ENCODE measurements at places on chromosomes 1 and 21.

DNA sequence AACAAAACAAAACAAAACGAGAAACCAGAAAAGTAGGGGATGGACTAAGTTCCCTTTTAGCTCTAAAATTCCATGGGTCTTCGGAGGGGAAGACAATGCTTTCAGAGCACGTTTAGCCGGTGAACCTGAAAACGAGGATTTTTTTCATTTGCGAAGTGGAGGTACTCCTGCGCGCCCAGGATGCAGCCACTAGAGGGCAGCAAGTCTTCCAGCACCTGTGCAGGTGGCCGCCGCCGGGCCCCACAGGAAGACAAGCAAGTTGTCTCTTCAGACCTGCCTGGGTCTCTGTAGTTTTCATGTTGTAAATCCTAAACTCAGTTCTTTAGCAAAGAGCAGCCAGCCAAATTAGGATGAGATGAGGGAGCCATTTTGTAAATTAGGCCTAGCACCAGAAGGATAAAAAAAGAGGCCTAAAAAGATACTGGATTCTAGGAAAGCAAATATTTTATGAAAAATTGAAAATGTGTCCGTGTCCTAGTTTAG, 17.7 kb upstream of the SNX27 start:
- peak; percentile 74 for DNase-seq

DNA sequence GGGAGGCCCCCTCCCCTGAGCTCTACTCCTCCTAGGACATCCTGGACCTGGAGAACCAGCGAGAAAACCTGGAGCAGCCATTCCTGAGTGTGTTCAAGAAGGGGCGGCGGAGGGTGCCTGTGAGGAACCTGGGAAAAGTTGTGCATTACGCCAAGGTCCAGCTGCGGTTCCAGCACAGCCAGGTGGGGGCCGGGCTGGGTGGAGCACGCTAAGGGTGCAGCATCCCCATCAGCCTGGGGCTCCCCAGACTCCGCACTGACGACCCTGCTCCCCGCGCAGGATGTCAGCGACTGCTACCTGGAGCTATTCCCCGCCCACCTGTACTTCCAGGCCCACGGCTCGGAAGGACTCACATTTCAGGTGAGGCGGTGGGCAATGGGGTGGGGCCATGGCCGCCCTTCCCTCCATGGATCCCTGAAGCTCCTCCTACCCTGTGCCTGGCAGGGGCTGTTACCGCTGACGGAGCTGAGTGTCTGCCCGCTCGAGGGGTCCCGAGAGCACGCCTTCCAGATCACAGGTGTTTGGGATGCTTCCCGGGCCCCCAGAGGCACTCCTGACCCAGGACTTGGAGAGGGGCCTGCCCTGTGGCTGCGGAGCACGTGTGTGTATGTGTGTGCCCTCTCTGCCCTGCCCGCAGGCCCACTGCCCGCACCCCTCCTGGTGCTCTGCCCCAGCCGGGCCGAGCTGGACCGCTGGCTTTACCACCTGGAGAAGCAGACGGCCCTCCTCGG, 4.1 kb downstream of the PLEKHN1 start:
- no peak for DNase-seq

DNA sequence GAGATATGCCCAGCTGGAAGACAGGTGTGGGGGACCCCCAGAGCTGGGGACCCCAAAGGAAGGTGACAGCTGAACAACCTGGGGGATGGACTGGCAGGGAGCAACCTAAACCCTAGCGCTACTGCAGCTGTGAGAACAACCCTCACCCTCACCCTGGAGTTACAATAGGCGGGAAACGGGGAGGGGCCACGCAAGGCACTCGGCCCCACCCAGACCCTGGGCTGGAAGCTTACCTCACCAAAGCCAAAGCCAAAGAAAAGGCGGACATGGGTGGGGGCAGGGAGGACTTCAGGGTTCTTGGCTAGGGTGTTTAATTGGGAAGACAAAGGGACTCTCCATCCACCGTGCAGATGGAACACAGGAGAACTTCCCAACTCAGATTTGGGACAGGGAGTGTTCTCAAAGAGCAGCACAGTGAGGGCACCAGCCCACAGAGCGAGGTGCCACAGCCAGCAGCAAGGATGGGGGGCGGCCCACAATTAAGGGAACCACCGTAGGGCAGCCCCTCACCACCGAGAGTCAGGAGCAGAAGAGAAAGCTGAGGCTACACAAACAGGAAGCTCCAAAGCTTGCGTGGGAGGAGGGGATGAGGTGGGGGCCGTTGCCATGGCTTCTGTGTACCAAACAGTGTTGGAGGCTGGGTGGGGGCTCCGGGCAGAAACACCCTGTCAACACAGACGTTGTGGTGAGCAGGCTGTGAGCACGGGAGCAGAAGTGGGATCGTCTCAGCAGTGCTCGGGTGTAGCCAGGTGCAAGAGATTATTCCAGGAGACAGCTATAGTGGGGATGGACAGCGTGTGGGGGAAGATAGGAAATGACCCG, 1.9 kb downstream of the TAGLN2 start:
- peak; percentile 84 for DNase-seq

DNA sequence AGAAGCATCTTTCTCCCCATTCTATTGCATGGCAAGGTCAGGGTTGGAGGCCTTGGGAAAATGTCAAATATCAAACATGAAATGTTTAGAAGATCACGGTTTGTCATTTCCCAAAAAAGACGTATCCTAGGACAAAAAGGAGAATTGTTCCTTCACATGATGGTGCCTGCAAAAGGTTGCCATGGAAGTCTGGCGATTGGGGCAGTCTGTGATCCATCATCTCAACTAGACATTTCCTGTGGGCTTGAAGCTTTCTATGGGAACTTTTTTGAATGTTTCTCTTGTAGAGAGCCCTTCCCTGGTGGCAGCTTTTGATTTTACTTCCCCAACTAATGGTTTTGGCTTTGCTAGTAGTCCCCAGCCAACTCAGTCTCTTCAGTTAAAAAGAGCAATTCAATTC, 106.3 kb downstream of the TGFB2 start:
- DNase-seq, result no peak

- no peak for DNase-seq
Measured at GRCh38 chr1:68293609-68294366, 61.5 kb upstream of the WLS start.

- no peak for DNase-seq
Measured at GRCh38 chr1:36602184-36602583, 119.5 kb upstream of the CSF3R start.

GRCh38 chr1:28246427-28246832, 10.5 kb downstream of the ATP5IF1 start:
- DNase-seq, result no peak

- no peak for DNase-seq
Measured at GRCh38 chr1:164611754-164612642, 53.0 kb downstream of the PBX1 start.

DNA sequence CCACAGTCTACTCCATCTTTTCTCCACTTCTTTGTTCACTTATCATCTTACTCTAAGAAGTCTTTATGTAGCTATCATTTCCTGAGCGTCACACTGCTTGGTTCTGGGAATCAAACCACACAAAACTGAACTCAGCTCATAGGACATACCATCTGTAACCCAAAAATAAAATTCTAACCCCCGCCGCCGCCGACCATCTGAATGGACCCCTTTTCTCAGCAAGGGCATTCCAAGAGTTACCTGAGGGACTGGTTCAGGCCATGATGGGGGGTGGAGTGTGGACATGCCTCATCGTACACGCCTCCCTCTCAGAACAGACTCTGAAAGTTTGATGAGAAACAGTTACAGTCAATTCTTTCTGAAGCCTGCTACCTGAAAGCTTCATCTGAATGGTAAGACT, 12.6 kb upstream of the CHI3L2 start:
- DNase-seq, result no peak

DNA sequence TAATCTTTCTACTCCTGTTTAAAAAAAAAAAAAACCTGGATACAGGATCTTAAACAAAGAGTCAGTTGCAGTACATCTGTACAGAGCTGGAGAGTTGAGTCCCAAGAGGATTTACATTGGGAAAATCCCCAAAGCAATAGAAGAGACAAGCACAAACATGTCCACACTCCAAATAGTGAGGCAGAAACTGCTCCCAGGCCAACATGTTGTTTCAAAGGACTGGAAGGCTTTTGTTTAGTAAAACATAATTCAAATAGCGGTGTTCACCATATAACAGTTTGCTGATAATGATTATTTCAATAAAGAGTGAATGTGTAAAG, 425.4 kb downstream of the ADGRL2 start:
- DNase-seq, result no peak

DNA sequence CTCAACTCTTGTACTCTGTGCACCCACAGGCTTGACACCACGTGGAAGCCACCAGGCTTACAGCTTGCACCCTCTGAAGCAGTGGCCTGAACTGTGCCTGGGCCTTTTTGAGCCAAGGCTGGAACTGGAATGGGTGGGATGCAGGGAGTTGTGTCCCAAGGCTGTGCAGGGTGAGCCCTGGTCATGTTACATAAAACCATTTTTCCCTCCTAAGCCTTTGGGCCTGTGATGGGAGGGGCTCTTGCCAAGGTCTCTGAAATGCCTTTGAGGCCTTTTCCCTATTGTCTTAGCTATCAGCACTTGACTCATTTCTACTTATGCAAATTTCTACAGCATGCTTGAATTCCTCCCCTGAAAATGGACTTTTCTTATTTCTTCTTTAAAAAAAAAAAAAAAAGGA, 14.1 kb downstream of the VN1R5 start:
- no peak for DNase-seq

GRCh38 chr1:6205849-6206519, at the start of gene RNF207:
TSS of gene RNF207 (plus strand) at chr1:6206119. CDS start at chr1:6206536, 417 bp downstream.
- DNase-seq, result peak; percentile 84

- DNase-seq, result no peak
Measured at GRCh38 chr1:243271996-243272395, 16.2 kb downstream of the SDCCAG8 start.

- DNase-seq, result no peak
Measured at GRCh38 chr1:229440851-229441537, 7.1 kb upstream of the ACTA1 start.

- peak; percentile 36 for DNase-seq
Measured at GRCh38 chr1:226100436-226101391, 38.2 kb downstream of the H3-3A start.

DNA sequence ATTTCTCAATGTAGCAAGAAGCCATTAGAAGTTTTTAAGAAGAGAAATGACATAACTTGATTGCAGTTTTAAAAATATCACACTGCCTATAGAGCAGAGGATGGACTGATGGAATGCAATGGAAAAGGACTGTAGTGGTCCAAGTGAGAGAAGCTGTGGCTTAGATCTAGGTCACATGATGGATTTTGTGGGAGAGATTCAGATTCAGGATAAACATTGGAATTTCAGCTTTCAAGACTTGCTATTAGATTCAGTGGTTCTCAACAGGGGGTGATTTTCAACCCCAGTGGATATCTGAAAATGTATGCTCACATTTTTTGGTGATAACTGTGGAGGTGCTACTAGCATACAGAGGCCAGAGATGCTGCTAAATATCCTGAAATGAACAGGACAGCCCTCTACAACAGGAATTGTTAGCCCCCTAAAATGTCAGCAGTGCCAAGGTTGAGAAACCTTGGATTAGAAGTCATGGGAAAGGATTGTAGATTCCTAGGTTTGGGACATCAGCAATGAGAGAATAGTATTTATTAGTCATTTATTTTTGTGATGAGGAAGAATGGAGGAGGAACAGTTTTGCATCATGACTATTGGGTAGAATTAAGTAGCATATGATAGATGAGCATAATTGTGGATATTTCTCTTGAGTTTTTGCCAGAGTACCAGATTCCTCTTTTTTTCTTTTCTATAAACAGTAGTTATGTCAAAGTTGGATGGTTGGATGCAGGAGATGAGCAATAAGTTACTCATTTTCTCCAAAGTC, 30.1 kb upstream of the KCNK2 start:
- DNase-seq, result no peak

DNA sequence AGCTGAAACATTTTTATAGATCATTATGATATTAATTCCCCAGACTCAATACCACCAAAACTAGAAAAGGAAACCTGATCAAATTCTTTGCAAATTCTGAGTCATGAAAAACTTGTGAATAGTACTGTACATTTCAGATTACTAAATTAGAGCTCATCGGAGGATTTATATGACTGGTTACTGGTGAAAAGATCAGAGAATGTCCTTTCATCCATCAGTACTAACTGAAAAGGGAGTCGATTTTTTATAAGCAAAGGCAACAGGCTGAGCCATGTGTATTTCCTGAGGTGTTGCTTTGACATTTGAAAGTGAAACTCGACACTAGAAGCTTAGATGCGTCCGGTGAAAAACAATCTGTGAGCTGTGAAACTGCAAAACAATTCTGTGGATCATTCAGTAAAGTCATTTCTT, 155.7 kb downstream of the TNFSF18 start:
- no peak for DNase-seq

- no peak for DNase-seq
Measured at GRCh38 chr1:102732927-102733326, 375.4 kb downstream of the COL11A1 start.

- DNase-seq, result no peak
Measured at GRCh38 chr1:193558491-193559028, 372.1 kb upstream of the B3GALT2 start.

- no peak for DNase-seq
Measured at GRCh38 chr1:227898502-227899140, 49.1 kb downstream of the WNT9A start.

DNA sequence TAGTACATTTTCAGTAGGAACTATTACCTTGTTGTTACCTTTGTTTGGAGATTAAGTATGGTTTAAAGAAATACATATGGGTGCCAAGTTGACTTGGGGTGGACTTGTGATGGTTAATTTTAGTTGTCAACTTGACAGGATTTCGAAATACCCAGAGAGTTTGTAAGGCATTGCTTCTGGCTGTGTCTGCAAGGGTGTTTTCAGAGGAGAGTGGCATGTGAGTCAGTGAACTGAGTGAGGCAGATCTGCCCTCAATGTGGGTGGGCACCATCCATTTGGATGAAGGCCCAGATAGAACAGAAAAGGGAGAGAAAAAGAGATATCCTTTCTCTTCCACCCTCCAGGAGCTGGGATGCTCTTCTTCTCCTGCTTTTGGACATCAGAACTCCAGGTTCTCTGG, 315.5 kb downstream of the GPATCH2 start:
- DNase-seq, result no peak

DNA sequence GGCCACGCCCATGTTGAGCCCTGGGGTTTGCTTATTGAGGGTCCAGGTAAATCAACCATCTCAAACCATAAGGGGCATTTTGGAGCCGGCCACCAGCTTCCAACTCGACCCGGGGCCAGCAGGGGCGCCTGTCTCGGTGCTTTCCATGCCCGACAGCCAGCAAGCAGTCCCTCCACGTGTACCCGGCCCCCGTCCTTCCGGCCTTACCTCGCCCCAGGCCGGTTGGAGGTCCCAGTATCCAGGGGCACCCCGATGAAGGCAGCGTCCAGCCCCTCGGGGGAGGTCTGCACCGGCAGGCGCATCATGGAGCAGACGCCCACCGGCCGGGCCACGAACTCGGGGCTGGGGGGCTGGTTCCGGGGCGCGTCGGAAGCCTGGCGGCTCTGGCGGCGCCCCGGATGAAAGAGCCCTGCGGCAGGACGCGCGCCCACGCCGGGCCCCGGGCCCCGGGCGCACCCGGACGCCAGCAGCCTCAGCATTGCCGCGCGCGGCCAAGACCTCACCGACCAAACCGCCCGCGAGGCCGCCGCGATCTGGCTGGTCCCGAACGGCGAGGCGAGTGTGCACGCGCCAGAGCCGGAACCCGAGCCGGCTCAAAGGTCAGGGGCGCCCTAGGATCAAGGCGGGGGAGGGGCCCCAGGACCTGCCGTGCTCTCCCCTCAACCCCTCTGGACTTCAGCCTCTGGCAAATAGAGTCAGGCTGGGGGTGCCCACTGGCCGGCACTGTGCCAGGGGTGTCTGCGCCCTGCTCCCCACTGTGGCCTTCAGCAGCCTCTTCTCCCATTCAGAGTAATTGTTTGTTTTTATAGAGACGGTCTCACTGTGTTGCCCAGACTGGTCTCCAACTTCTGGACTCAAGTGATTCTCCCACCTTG, at the start of gene AGMAT:
AGMAT (minus strand) TSS at position 563 of the 875 bp plus-strand sequence; CDS start at position 479, 84 bp downstream.
- no peak for DNase-seq
